ENCODE measurements at places on chromosomes 12 and 14.

DNA sequence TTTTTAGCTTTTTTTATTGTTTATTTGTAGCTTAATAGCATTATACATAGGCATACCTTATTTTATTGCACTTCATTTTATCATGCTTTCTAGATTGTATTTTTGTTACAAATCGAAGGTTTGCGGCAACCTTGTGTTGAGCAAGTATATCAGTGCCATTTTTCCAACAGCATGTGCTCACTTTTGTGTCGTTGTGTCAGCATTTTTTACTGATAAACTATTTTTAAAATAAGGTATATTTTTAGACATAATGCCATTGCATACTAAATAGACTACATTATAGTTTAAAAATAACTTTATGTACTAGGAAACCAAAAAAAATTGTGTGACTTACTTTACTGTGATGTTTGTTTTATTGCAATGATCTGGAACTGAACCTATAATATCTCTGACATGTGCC is 56.2 kb upstream of the RESF1 start:
- DNase-seq = no peak

DNA sequence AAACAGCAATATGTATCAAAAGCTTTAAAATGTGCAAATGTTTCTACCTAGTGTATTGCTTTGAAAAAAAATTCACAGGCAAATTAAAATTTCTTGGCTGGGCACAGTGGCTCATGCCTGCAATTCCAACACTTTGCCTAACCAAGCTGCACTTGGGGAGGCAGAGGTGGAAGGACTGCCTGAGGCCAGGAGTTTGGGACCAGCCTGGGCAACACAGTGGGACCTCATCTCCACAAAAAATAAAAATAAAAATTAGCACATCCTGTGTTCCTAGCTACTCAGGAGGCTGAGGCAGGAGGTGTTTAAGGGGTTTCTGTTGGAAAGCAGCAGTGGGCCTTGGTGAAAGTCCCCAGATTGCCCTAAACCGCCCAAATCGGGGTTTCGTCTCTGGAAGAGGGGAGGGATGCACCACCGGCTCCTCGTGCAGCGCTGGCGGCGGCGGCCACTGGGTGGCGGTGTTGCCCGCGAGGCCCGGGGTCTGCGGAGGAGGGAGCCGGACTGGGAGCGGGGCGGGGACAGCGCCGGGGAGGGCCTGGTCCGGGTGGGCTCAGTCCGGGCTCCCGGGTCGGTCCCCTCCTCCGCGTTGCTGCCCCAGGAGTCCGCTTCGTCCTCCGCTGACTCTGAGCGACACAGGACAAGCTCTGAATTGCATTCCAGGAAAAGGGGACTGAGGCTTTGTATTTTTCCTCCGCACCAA is 265.6 kb downstream of the AACS start:
- peak; percentile 56 for DNase-seq

DNA sequence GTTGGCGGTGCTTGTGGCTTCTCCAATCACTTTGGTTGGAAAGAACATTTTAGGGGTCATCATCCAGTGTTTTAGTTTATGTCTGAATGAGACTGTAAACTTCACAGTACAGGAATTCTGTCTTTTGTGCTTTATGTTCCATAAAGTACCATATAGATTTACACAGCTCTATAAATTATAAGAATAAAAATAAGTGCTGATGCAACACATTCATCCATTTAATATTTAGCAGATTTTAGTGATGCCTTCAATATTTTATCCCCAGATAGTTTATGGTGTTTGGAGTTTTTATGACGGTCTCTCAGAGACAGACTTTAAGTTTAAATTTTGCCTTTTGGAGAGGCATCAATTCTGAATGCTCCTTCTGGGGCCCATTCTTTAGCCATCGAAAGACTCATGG is 385.2 kb downstream of the ATP23 start:
- DNase-seq = no peak

DNA sequence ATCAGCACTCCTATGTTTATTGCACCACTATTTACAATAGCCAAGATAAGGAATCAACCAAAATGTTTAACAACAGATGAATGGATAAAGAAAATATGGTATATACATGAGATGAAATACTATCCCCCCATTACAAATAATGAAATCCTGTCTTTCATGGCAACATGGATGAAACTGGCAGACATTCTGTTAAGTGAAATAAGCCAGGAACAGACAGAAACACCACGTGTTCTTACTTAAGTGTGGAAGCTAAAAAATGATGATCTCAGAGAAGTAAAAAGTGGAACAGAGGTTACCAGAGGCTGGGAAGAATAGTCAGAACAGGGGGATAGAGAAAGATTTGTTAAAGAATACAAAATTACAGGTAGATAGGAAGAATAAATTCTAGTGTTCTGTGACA is 113.7 kb upstream of the MDM1 start:
- DNase-seq = no peak

DNA sequence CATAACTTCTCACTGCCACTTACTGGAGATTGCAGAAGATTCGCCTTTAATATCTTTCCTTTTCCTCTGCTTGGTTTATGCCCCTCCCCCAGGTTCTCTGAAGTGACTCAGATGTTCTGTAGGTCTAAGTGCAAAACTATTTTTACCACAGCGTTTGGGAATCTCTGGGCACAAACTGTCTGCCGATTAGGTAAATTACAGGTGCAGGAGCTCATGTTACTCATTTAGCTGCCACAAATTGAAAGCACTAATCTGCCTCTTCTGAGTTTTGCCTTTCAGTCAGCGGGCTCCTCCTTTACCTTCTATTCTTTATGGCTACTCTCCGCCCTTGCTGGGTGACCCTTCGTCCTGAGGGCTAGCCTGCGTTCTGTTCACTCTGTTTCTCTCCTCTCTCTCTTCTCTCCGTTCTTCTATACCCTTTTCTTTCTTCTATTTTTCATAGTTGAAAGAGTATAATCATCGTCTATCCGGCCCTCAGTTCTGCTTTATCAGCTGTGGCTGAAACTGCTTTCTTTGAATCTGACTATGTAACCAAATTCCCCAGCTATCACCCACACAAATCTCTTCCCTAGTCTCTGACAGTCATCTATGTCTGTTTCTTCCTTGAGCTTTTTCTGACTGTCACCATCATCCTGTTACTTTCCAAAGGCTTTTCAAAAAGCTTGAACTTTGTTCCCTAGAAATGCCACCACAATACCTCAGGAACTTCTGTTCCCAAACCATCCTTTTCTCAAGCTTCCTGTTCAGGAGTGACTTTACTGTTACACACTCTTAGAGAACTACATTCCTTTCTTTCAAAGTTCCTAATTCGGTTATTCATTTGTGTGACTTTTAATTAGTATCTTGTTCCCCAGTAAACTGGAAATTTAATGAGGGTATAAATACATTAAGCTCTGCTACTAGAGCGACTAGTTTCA is 4.3 kb upstream of the MYF6 start:
- no peak for DNase-seq

- DNase-seq = no peak
Observed at GRCh38 chr12:95054206-95054605, 19.2 kb downstream of the NR2C1 start.

- no peak for DNase-seq
Observed at GRCh38 chr14:76484355-76484754, 108.4 kb downstream of the ESRRB start.

GRCh38 chr12:24363177-24363754 is 413.8 kb upstream of the SOX5 start:
- no peak for DNase-seq

- DNase-seq = no peak
Observed at GRCh38 chr12:25546318-25546717, 6.8 kb downstream of the LMNTD1 start.

DNA sequence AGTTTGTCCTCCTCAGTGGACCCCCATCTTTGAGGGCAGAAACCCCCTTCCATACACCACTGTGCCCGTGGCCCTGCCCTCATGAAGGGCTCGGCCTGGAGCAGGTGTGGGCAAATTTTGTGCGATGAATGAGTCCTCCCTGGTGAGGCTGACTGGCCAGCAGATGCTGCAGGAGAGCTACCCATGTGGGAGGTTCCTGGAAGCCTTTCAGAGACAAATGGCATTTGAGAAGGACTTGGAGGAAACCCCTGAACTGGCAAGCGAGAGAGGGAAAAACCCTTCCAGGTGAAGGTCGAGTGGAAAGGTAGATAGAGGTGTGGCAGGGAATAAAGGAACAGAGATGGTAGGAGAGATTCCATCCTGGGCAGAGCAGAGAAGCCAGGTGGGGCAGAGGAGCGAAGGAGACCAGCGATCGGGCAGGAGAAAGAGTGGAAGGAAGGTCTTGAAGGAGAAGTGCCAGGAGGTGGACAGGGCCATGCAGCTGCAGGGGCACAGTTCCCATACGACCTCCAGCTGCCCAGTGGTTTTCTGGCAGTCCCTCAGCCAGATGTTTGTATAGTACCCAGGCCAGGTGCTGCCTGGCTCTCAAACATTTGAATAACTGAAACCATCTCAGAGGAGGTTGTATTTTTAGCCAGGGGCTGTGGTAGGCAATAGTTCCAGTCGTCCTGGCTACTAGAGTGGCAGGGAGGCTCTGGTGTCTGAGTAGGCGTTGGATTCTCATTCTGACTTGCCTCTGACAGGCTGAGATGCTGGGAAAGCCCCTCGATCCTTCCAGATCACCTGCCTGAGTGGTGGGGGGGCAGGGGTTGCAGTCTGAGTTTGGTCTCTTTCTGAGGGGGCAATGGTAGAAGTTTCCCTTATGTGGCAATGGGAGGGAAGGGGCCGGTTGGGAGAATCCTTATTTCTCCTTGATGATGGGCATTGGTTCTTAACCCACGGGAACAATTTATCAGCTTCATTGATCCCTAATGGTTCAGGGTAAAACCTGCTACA is 40.1 kb downstream of the FBXL14 start:
- DNase-seq = no peak

DNA sequence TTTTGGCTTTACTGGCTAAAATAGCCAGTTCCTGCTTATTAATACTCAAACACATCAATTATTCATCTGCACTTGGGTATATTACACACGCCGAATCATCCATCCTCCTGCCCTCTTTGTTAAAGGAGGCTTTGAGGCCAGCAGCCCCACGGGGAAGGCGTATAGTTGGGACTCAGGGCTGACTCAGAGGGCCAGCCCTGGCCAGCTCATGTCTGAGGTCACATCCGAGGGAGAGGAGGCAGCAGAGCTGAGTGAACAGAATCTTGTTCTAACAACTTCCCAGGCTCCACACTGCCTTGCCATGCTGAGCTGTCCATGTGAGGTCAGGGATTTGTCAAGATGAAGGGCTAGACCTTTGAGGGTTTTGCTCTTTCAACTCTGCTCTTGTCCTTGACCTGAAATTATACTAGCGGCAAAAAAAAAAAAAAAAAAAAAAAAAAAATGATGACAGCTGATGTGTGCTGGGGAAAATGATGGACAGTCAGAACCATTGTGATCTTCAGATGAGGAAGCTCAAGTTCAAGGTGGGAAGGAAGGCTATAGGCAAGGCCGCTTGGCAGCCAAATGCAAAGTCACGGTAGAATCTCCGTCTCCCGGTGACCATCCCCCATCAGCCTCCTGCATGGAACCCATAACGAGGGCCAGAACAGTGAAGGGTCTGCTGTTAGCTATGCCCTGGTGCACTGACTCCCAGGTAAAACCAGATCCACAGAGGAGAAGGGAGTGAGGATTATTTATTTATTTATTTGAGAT is 12.5 kb upstream of the MARK3 start:
- no peak for DNase-seq

- peak; percentile 61 for DNase-seq
Observed at GRCh38 chr14:55889124-55889523, 229.1 kb upstream of the PELI2 start.

- no peak for DNase-seq
Observed at GRCh38 chr14:27145170-27145569, 547.3 kb upstream of the NOVA1 start.

DNA sequence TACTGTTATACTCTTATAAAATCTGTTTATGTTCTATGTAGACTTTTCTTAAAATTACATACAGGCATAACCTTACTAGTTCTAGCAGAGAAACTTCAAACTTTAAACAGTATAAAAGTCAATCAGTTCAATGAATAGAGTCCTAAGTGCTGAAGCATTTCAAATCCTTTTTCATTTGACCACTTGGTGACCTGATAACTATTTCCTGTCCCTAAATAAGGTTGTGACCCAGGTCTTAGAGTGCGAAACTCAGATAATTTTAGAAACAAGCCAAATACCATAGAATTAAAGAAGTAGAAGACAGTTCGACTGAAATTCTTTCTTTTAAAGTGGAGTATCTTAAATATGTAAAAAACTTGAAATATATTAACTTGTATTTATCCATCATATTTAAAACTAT is 96.2 kb upstream of the ALX1 start:
- no peak for DNase-seq

GRCh38 chr12:56129206-56129941 is 1.3 kb downstream of the ESYT1 start:
- DNase-seq = peak; percentile 62

GRCh38 chr14:56073799-56074198 is 44.4 kb upstream of the PELI2 start:
- no peak for DNase-seq

GRCh38 chr12:76074701-76075336 is 9.7 kb downstream of the NAP1L1 start:
- no peak for DNase-seq

- DNase-seq = no peak
Observed at GRCh38 chr12:90978117-90978770, 23.3 kb upstream of the CCER1 start.

GRCh38 chr12:118061873-118062843 is 1.2 kb upstream of the WSB2 start:
- DNase-seq = peak; percentile 57

- DNase-seq = no peak
Observed at GRCh38 chr12:132437943-132438700, 51.8 kb upstream of the FBRSL1 start.

- DNase-seq = no peak
Observed at GRCh38 chr14:55911776-55912175, 206.4 kb upstream of the PELI2 start.

DNA sequence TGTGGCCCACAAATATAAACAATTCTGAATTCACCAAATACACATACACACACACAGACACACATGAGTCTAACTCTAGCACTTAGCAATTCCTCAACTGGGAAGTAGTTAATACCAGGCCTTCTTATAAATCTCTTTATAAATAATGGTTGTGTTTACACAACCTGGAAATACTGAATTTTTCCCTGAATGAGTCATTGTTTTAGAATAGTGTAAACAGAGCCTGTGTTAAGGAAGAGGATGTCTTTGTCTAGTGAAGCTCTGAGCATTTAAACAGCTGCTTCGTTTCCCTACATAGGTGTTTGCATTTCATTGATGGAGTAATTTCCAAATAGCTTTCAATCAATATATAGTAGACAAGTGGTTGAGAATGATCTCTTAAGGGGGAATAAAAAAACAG is 218.8 kb downstream of the BTG1 start:
- no peak for DNase-seq

DNA sequence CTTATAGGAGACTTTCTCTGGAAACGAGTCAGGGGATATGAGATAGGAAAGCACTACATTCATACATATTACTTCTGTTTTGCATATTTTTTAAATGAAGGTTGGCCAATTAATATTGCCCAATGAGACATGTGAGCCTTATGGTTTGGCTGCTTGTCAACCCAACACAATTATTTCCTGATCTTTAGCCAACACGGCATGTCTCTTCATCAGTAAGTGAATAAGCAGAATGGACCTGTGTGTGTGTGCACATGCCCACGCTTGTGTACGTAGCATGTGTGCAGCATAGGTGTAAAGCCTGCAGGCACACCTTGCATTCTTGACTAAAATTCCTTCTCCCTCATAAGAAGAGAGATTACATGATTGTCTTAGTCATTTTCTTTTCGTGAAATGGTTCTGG is 88.3 kb downstream of the STON2 start:
- DNase-seq = peak; percentile 56

GRCh38 chr14:60622210-60622916 is 26.9 kb downstream of the SIX1 start:
- DNase-seq = no peak

GRCh38 chr14:67018720-67019119 is 170.5 kb upstream of the GARIN2 start:
- DNase-seq = no peak

Data from breast epithelium (tissue), 4 donors.